ENCODE measurements at places on chromosomes 12 and 14. TPM values are rescaled to one million over a fixed set of nuclear protein-coding genes. Genes with fewer than 3 reads are reported as not detected.

The SLC7A8 gene
- 1.7 TPM for total RNA-seq

The CFAP54 gene
- total RNA-seq, result 0.59 TPM

The USP15 gene
- 29.3 TPM for total RNA-seq

The CAMKK2 gene
- total RNA-seq, result 25.8 TPM

The SETD1B gene
- 12.7 TPM for total RNA-seq

The CLEC14A gene
- total RNA-seq, result not detected

The TAS2R7 gene
- not detected for total RNA-seq

The HNF1A gene
- total RNA-seq, result 4.0 TPM

The BICDL1 gene
- 4.9 TPM for total RNA-seq

The KLHDC1 gene
- total RNA-seq, result 0.24 TPM

The SCN8A gene
- 1.3 TPM for total RNA-seq

The KRT2 gene
- total RNA-seq, result not detected

The CCDC38 gene
- total RNA-seq, result 0.08 TPM

The CLEC7A gene
- total RNA-seq, result not detected

The DIO2 gene
- 2.9 TPM for total RNA-seq

The PPM1A gene
- total RNA-seq, result 34.8 TPM

The GYS2 gene
- total RNA-seq, result not detected

The CACNA1C gene
- 0.09 TPM for total RNA-seq

The C12orf50 gene
- total RNA-seq, result 0.12 TPM

The MAP1LC3B2 gene
- total RNA-seq, result 1.8 TPM

The MIP gene
- 0.24 TPM for total RNA-seq

The CFAP251 gene
- 0.96 TPM for total RNA-seq

The FOXG1 gene
- 0.15 TPM for total RNA-seq

The MARS1 gene
- 138 TPM for total RNA-seq

The TCL1A gene
- total RNA-seq, result not detected

The CMKLR1 gene
- total RNA-seq, result not detected

The CCDC88C gene
- 5.6 TPM for total RNA-seq

The GDF11 gene
- total RNA-seq, result 3.8 TPM

The ENDOU gene
- total RNA-seq, result not detected

The RILPL2 gene
- 1.6 TPM for total RNA-seq

The CBLN3 gene
- total RNA-seq, result 0.77 TPM

The ABCD2 gene
- not detected for total RNA-seq

The WSB2 gene
- total RNA-seq, result 67.7 TPM

The MANSC1 gene
- total RNA-seq, result 3.1 TPM

The SSPN gene
- total RNA-seq, result 0.70 TPM

The PTPN6 gene
- total RNA-seq, result 11.7 TPM

The LUM gene
- total RNA-seq, result 0.28 TPM

The PSEN1 gene
- 65.9 TPM for total RNA-seq

The ZC3H14 gene
- total RNA-seq, result 62.7 TPM

The HOXC4 gene
- total RNA-seq, result 3.4 TPM

All from A549 treated with Mapracorat at 1 μM for 4 hours (cell line).